Activated naive CD4-positive, alpha-beta T cell (primary cell): ENCODE measurements at places on chromosomes 6 and 20.

DNA sequence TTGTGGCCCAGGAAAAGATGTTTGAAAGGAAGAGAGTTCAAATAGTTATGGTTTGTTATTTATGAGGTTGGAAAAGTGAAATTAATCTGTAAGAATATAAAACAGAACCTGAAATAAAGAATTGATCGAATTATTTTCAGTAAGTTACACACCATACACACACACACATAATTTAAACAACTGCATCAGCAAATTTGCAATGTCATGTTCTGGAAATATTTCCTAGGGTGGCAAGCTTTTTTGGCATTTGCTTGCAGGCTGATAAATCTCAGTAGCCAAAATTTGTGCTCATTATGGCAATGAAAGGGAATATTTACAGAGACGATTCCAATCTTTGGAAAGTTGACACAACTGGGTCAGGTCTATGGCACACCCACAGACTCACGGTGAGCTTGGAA, 9.5 kb downstream of the CITED2 start:
- no peak for DNase-seq

DNA sequence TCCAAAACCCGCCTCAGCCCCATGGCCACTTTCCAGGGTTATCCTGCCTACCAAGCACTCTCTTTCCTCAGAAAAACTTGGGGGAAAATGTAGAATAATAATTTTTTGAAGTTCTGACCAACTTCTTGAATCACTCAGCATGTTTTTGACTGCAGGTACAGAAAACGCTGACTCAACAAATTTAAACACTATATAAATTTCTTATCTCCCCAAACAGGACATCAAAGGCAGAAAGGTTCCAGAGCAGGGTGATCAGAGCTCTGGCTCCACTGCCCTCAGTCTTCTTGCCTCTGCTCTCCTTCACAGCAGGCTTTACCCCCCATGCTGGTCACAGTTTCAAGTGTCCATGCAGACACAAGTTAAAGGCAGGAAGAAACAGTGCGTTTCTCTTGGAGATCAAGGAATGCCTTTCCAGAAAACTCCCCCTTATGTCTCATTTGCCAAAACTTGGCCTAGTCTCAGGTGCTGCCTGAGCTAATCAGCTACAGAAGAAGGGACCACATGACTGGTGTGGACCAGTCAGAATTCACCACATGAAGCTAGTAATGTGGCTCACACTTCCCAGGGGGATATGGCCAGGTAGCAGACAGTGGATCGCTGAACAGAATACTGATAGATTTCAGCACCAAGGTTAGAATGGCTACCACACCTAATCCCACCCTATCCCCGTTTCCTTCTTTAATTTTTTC, 24.4 kb upstream of the SLC17A3 start:
- no peak for DNase-seq

GRCh38 chr6:34926655-34927054, 37.6 kb downstream of the ANKS1A start:
- DNase-seq, result no peak

GRCh38 chr20:2335096-2335870, 39.5 kb downstream of the TGM3 start:
- DNase-seq, result no peak

- no peak for DNase-seq
Observed at GRCh38 chr20:47111576-47111975, 216.9 kb downstream of the EYA2 start.

GRCh38 chr6:90872981-90873380, 286.1 kb upstream of the MAP3K7 start:
- no peak for DNase-seq

DNA sequence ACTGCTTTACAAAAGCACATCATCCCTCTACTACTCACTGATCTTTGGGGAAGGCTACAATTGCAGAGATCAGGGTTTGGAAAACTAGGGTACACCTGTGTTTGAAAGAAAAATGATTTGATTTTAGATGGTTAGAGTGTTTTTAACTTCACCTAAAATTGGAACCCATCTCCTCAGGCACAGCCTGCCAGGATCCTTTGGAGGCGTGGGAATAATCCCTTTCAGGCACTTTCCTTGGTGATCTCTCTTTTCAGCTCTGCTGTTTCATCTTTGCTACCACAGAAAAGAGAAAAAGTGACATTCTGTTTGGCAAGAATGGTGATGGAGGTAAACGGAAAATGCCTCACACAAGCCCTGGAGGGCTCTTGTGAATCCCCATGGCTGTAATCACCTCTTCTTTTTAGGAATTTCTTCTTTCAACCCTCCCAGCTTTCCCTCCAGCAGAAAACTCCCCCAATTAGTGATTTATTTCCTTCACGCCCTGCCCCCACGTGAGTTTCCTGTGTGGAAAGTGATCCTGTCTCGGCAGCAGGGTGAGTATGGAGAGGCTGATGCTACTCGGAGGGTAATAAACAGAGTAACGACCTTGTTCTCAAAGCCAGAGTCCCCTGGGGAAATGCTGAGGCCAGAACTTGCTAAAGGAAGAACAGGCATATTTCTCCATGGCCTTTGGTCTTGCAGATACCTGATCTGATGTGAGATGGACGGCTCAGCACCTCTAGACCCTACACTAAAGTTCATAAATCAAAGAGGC, 9.2 kb downstream of the KCNG1 start:
- DNase-seq, result no peak

DNA sequence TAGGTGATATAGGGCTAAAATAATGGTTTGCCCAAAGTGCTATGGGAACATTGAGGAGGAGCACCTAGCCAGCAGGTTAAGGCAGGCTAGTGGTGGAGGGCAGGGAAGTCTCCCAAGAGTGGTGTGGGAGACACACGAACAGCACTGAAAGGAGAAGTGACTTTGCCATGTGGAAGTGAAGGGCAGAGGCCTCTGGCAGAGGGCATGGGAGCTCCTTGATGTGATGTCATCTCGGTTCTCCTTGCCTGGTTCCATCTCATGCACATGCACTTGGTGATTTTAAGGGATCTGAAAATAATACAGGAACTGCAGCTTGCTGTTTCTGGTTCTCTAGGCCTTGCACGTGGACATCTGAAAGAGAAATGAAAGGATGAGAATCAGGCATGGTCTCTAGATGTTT, 4.7 kb upstream of the MAP3K4 start:
- no peak for DNase-seq

DNA sequence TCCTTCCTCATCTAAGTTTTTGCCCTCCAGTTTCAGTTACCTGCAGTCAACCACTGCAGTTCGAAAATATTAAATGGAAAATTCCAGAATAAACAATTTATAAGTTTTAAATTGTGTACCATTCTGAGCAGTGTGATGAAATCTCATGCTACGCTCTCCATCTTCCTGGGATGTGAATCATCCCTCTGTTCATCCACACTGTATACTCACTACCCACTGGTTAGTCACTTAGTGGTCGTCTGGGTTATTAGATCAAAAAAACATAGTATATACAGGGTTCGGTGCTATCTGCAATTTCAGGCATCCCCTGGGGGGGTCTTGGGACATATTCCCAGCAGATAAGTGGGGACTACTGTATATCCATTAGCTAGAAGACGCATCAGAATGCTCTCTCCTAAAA, 151.9 kb upstream of the SLC22A16 start:
- no peak for DNase-seq

- DNase-seq, result no peak
Observed at GRCh38 chr6:82651845-82652335, 288.3 kb downstream of the TPBG start.

- no peak for DNase-seq
Observed at GRCh38 chr20:51058017-51058416, 35.1 kb upstream of the KCNG1 start.

DNA sequence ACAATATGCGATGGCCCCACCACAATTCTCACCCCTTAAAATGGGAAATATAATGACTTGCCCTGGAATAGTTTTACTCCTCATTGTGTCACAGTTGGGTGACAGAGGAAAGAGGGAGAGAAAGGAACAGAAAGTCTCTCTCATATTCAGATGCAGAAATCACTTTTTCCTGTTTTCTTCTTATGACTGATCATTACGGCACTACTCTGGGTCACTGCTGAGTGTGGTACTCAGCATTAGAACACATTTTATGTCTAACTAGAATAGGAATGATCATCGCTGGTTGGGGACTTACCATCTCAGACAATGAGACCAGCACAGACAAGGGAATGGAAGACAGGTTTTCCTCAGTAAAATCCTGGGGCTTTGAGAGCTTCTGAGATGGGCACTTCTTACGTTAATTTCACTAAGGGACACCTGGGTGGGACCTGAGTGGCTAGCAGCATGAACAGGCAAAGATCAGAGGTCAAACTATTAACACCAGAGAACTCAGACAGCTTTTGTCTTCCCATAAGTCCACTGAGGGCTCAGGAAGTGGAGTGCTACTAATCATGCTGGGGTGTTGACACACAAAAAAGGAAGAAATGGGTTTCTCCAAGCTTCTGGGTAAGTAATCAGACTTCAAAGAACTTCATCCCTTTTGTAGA, 54.9 kb upstream of the ARHGAP18 start:
- no peak for DNase-seq

DNA sequence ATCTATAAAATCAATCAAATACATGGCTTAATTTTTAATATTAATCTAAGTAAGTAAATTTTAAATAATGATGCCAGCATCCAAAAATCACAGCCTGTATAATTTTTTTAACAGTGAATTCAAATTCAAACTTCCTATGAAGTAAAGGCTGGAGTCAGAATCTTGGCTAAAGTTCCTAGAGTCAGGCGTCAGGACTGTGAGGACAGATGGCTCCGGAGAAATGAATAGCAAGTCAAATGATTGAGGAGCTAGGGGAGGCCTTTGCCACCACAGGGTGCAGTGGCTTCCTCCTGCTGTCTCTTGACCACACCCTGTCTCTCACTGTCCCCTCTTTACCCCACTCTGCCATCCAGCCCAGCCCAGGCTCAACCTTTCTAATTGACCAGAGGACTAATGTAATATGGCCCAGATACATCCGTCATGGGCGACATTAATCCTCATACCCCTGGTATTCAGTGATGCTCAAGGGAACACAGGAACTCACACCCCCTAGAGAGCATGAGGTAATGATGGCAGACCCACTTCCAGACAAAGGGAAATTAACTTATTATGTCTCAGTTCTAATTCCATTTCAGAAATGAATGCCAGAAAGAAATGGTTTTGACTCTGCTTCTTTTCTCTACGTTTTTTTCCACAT, 53.4 kb downstream of the OPRM1 start:
- DNase-seq, result no peak

- DNase-seq, result peak; percentile 45
Observed at GRCh38 chr6:7073821-7074525, 33.8 kb upstream of the RREB1 start.

DNA sequence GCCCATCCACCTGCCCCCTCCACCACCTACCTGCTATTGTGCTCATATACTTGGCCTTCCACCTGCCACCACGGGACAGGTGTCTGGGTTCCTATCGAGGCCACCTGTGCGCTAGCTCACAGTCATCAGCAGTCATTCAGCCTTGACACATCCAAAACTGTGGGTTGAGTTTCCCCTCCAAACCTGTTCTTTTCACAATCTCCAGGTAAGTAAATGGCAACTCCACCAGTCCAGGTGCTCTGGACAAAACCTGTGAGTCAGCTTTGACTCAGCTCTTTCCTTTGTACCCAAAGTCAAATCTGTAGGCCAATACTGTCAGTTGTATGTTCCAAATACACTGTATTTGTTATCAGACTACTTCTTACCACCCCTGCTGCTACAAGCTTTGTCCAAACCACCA, 52.6 kb downstream of the SPTLC3 start:
- DNase-seq, result no peak

GRCh38 chr6:157300436-157300835, 22.9 kb downstream of the TMEM242 start:
- DNase-seq, result no peak

DNA sequence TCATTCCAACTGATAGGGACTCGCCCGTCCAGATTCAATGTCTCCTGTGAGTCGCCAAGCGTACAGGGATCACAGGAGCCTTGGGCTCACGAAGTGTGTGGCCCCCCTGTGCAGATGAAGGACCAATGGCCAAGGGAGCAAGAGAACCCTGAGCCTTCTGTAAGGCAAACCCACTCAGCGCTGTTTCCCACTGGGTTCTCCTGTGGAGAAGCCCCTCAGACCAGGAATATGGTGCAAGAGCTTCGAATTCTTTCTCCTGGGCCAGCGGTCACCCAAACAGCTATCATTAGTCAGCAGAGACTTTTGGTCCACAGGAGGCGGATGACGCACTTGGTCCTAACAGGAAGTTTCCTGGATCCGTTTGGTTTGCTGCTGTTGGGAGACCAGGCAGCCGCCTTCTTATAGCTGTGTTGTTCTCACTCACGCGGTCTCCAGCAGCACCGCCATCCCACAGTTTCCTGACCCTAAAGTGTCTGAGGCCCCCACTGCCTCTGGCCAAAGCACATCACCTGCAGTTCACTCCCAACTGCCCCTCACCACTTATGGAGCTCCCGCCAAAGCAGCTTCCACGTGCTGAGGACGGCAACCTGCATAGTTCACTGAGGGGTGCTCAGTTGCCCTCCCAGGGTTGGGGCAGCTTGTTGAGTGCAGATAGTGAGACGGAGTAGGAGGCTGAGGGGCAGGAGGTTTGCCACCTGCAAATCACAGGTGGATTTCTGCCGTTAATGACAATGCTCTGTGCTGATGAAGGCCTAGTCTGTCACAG, 268.6 kb downstream of the ERMARD start:
- no peak for DNase-seq

GRCh38 chr6:30884521-30885480, 482 bp downstream of the DDR1 start:
- DNase-seq, result no peak

DNA sequence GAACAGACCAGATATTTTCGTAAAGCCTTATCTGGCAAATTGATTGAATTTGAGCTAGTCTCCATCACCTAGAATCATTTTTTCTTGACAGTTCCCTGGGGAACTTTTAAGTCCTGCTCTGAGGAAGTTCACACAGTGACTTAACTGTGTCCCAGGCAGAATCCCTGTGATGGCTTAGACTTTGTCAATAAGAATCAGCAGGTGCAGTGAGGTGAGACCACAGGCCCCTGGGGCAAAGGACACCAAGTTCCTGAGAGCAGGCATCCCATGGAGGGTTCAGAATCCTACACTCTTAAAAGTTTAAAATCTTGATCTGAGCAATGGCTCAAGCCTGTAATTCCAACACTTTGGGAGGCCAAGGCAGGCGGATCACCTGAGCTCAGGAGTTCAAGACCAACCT, 13.0 kb downstream of the KIF16B start:
- no peak for DNase-seq

GRCh38 chr6:100257793-100258395, 206.8 kb downstream of the SIM1 start:
- DNase-seq, result no peak

DNA sequence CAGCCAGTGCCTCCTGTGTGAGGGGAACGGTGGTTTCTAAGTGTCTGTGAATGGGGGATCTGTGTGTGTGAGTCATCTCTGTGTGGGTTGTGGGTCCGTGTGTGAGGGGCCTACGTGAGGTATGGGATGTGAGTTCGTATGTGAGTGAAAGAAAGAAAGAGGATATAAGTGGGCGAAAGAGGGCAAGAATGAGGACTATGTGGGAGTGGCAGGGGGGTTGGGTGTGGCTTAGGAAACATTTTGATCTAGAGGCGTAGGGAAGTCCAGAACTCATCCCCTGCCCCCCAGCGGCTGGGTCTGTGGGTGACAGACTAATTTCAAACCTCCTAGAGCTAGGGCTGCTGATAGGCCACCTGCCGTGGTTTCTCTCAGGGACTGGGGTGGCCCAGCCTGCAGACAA, 35.5 kb downstream of the DHX35 start:
- no peak for DNase-seq
